ENCODE measurements at places on chromosomes 5 and 9.

GRCh38 chr5:41871852-41872251, 1.6 kb upstream of the OXCT1 start:
- no peak for DNase-seq

- no peak for DNase-seq
Measured at GRCh38 chr9:124436320-124436719, 13.9 kb upstream of the ADGRD2 start.

GRCh38 chr9:80294318-80294717, 722.6 kb downstream of the TLE4 start:
- DNase-seq = no peak

- no peak for DNase-seq
Measured at GRCh38 chr5:142796492-142797109, 26.4 kb downstream of the ARHGAP26 start.

- peak; percentile 32 for DNase-seq
Measured at GRCh38 chr9:107751567-107752210, 262.1 kb upstream of the KLF4 start.

GRCh38 chr5:148776780-148777179, 49.6 kb upstream of the ADRB2 start:
- no peak for DNase-seq

GRCh38 chr9:81716409-81716808, 27.1 kb upstream of the TLE1 start:
- DNase-seq = no peak

DNA sequence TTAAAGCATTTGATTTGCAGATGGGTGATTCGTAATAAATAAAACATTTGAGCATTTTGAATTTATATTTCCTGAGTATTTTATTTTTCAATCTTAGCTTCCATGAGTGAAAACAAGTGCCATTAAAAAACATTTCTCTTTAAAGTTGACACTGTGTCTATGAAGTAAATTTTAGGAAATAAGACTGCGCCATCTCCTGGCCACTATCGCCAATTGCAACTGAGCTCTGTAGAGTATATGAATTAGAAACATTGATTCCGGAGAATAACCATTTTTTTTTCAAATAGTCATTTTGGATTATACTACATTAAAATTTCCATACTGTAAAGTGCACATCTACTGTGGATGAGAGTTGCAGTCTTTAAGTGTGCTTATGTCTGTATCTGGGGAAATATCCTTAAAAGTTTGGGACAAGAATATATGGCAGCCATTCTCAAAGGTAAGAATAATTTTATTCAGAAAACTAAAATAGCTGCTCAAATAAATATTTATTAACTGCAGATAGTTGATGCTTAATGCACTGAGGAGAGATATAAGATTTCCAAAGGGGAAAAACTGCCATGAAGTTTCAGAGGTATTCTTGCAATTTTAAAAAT, 5.9 kb downstream of the DMRTA1 start:
- DNase-seq = peak; percentile 15

DNA sequence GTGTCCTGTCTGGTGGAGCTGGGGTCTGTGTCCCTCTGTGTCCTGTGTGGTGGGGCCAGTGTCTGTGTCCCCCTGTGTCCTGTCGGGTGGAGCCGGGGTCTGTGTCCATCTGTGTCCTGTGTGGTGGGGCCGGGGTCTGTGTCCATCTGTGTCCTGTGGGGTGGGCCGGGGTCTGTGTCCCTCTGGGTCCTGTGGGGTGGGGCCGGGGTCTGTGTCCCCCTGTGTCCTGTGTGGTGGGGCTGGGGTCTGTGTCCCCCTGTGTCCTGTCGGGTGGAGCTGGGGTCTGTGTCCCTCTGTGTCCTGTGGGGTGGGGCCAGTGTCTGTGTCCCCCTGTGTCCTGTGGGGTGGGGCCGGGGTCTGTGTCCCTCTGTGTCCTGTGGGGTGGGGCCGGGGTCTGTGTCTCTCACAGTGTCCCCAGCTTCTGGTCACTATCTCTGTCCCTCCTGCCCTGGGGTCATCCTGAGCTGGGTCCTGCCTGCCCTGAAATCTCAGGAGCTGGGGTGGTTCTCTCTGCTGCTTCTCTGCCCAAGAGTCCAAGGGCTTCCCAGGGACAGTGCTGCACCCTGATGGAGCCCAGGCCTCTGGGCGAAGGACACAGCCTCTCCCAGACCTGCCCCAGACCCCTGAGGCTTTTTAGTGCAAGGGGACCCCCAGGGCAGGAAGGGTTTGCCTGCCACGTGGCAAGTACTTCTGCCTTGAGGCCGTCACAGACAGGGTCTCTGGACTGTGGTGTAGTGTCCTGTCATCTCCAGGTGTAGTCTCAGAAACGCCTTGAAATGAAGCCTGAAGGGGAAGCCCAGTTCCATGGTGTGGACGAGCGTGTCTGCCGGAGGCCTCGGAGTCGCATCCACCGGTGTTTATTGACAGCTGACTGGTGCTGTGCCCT, 131.3 kb downstream of the RXRA start:
- no peak for DNase-seq

DNA sequence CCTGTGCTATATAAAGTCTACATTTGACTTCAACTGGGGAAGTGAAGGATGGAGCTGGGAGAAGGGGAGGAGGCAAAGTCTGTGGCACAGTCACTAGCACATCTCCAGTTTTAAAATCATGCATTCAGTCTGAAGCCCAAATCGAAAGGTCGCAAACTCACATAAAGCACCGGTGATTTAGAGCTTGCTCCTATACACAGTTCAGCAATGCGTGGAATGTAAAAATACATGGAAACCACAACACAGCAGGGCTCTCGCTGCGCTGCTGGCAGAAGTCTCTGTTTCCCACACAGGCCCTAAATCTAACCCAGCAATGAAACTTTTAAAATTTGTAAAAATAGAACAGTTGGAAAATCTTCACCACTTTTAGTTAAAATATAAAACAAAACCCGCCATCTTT, 68.2 kb downstream of the EBF1 start:
- DNase-seq = no peak

GRCh38 chr5:132389585-132390286, 20.2 kb downstream of the SLC22A5 start:
- DNase-seq = no peak

DNA sequence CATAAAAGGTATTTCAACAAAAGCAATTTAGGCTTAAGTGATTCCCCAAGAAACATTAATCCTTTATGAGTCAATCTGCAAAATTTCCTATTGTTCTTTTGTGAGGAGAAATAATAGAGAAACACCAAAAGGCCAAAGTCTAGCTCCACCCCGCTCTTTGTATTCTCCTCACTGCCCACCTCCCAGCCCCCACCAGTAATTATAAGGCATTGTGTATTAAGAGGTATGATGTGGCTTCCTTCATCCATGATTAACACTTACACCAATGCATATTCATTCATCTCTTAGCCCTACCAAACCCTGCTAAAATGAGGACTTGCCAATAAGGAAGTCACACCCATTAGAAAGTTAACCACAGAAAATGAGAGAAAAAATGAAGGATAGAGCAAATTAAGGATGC, 105.3 kb upstream of the SPATA31D4 start:
- DNase-seq = no peak

- no peak for DNase-seq
Measured at GRCh38 chr5:145118127-145118526, 717.0 kb downstream of the PRELID2 start.

- DNase-seq = no peak
Measured at GRCh38 chr9:96331236-96331947, 29.4 kb upstream of the HSD17B3 start.

- DNase-seq = no peak
Measured at GRCh38 chr5:132086277-132086794, 12.7 kb downstream of the CSF2 start.

DNA sequence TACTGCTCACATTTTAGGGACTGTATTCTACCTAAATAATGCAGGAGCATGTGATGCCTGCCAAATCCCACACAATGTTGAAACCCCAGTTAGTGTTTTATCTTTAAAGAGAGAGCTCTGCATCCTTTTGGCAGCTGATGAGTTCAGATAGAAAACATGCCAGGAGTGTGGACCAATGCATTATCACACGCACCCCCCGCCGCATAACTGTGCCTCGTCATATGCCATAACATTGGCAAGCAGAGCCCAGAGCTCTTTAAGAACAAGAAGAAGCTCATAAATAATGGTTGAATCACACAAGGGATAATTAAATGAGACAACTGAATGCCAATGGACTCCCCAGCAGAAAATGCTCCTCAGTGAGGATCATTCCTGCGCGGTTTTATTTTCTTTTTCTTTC, 52.8 kb upstream of the RORB start:
- no peak for DNase-seq

DNA sequence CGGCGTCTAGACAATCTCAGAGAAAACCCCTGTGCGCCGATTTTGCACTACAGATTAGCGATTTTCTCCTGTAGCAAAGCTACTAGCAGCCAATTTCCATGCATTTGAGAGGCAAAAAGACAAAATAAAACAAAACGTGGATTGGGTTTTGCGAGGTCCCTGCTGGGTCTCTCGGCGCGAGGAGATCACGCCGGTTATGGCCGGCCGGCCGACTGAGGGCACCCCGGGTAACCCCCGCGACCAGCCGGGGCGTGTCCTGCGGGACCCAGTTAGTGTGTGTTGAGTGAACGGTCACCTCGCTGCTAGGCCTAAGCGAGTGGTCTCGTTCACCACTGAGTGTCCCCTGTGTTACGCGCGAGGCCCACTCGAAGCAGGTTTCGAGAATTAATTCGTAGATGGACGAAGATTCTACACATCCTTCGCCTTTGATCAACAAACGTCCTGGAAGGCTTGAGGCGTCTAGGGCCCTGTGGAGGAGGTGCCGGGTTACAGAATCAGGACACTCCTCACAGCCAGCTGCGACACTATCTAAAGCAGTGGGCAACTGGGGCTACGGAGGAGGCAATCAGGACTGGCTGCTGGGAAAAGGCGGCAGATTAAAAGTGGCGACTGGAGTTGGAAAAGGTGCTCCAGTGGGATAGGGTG, 764 bp upstream of the VDAC1 start:
- DNase-seq = peak; percentile 31

All from stimulated activated naive B cell treated with anti-CD40 and anti-IgM and Interleukin-4, amounts not matched to agents 10 μg/mL and 1 μg/mL and 100 μg/mL, for 72 hours (primary cell).